NCI-H524 (cell line): ENCODE measurements at places on chromosomes 3 and 15.

DNA sequence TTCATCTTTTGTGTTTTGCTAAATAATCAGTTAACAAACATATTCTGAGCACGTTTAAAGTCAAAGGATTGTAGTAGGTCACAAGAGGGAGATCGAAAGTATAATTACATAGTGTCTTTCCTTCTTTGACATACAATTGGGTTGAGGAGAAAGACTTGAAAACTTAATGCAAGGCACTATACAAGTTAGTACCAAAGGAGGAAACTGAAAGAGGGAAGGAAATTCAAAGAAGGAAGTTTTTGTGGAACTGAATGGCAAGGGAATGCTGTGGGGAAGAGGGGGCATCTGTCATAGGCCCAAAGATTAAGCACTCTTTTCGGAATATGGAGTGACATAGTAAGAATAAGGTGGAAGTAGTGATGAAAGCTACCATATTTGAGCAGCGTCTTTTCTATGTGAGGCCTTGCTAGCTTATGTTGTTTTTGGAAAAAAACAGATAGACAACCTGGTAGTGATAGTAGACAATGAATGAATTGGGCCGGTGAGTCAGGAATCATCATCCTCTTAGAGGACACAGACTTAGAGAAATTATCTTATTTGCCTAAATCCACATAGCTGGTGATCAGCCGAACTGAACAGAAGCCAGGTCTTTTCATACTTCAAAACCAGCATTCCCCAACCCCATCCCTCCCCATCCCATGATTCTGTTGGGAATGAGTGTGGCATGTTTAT, 10.2 kb downstream of the MBNL1 start:
- DNase-seq, result no peak

DNA sequence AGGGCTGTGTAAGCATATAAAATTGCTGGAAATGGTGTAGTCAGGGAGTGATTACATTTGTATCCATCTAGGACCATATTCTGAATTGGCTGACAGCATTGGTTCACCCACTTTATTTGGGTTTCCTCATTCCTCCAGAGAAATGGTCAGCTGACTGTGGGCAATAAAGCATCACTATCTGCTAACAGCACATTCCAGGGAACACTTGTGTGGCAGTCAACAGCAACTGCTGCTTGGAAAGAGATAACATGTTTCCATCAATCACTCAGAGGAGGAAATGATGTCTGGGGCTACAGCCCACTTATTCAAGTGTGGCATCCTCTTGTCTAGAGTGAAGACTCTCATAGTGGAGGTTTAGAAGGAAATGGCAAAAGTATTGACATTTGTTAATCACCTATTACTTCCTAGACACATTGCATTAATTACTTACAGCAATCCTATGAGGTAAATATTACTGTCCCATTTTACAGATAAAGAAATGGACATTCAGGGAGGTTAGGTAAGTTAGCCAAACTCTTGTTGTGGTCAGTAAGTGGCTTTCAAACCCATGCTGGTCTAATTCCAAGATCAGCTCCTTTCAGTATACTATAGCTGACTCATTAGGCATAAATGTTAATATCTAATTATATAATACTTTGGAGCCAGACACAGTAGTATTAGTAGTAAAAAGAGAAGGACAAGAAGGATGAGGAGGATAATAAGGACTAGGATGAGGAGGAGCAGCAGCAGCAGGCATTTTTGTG, 247.8 kb downstream of the ALCAM start:
- DNase-seq, result no peak

DNA sequence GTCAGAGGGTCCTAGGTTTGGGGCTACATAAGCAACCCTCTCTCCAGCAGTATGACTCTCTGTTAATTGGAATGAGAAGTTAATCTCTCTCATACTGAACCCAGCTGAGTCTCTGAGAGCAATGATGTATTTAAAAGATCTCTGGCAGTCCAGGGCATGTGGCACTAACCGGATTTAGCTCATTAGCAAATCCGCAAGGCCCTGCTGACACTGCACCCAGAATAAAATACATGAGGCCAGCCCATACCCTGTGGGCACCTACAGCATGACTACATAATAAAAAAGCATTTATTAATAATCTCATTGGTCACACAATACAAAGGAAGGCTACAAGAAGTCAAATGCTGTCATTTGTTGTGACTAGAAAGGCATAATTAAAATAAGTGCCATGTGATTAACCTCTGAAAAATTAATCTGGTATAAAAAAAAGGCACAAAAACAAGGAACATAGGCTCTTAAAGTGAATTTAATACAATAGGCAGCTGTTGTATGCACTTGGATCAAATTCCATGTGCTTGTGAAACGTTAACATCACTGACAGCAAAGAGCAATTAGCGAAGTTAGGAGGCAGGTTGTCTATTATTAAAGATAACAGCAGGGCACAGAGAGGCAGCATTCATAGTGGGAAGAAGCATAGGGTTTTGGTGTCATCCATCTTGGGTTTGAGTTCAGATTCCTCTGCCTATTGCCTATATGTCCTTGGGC, 381.2 kb downstream of the WDR72 start:
- peak; percentile 96 for DNase-seq

DNA sequence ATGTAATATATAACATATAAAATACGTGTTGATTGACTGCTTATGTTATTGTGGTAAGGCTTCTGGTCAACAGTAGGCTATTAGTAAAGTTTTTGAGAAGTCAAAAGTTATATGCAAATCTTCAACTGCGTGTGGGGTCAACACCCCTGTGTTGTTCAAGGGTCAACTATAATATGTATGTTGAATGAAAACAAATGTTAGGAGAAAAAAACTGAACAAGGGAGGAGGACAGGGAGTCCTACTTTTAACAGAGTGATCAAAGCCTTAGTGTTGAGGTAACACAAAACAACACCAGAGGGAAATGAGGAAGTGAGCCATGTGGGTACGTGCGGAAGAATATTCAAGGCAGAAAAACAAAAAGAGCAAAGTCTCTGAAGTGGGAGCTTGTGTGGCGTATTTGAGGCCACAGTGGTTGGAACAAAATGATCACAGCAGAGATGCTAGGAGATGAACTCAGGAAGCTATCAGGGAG, 62.5 kb downstream of the SFMBT1 start:
- DNase-seq, result no peak

DNA sequence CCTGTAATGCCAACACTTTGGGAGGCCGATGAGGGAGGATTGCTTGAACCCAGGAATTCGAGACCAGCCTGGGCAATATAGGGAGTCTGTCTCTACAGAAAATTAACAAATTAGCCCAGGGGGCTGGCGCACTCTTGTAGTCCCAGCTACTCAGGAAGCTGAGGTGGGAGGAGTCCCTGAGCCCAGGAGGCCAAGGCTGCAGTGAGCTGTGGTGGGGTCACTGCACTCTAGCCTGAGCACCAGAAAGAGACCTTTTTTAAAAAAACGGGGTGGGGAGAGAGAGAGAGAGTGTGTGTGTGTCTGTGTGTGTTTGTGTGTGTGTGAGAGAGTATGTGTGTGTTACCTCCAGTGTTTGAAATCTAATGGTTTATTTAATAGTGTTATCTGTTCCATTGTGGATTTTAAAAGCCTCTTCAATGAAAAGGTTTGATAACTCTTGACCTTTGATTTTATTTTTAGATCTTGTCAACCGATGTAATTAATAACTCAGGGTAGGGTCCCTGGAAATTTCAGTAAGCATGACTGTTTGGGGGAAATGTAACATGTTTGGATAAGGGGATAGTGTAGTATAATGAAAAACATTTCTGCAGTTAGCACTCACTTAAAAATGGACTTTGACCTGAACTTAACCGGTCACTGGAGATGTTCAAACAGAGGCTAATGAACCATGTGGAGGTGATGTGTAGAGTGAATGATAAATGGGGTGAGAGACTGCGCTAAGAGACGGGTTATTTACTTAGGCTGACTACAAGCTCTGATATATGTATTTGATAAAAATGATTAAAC, 29.7 kb downstream of the LRCH3 start:
- no peak for DNase-seq

GRCh38 chr3:58176827-58177489, 33.8 kb downstream of the DNASE1L3 start:
- DNase-seq, result no peak

DNA sequence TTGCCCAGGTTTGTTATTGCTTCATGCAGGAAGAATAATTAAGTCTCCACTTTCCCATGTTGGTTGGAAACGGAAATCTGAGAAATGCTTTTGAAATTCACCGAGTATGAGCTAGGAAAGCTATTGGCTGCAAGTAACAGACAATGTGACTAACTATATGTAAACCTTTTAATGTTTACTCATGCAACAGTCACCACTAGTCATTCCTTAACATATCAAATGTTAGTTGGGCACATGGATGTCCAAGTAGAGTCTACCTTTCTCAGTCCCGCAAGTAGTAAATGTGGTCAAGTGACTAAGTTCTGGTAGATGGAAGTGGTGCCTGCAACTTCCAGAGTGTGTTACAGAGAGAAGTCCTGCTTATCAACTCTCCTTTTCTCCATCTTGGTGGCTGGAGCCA, 52.5 kb downstream of the KLF15 start:
- DNase-seq, result no peak

GRCh38 chr3:171802590-171802956, 7.7 kb downstream of the PLD1 start:
- DNase-seq, result no peak

- no peak for DNase-seq
Observed at GRCh38 chr3:3240986-3241385, 61.5 kb upstream of the CRBN start.

GRCh38 chr3:155744626-155745324, at the start of gene PLCH1:
PLCH1 (minus strand) TSS chr3:155745071; CDS start chr3:155704224, 40,847 bp downstream.
- DNase-seq, result peak; percentile 90

GRCh38 chr3:32120471-32120870, 14.1 kb downstream of the GPD1L start:
- DNase-seq, result no peak

DNA sequence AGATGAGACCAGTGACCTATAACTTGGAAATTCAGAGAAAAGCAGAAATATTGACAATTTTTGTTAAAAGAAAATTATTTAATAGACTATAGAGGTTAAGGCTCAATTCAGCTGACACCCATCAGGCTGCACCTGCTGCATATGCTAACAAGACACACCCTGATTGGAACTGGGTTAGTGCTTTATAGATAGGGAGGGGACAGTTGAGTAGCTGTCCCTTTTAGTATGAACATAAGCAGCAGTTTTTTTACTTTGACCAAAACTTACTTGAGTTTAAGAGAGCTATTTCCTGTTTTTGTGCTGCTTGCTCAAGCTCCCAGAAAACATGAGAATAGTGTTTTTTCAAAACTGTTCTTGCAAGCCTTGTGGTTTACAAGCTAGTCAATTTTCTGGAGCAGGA, 292.6 kb downstream of the LRRC3B start:
- no peak for DNase-seq

DNA sequence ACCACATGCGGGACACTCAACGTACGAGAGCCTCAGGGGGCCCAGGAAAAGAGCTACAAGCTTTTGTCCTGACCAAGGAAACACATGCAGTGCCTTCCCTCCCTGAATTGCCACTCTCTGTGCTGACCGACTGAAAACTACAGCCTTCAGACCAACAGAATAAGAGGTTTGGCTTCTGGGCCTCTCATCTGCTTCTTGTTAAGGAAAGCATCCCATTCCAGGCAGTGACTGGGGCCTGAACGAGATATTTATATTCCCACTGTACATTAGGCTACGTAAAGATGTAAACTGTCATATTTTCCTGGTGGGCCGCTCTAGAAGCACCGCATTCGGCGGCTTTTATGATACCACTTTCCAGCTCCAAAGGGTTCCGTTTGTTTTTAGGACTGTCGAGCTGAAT, 208.9 kb upstream of the TPM1 start:
- no peak for DNase-seq

DNA sequence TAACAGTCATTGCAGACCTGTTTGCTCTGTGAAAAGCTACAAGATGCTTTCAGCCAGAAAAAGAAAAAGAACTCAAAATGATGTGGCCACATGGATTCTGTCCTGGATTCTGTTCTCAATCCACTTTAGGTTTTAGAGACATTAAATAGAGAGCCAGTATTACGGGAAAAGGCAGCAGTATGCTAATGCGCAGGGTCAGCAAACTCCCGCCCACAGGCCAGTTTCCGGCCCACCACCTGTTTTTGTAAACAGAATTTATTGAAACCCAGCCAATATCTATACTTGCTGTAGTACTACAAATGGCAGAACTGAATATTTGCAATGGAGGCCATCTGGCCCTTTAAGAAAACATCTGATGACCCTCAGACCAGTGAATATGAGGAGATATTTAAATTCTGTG, 416.1 kb downstream of the ERC2 start:
- DNase-seq, result no peak

DNA sequence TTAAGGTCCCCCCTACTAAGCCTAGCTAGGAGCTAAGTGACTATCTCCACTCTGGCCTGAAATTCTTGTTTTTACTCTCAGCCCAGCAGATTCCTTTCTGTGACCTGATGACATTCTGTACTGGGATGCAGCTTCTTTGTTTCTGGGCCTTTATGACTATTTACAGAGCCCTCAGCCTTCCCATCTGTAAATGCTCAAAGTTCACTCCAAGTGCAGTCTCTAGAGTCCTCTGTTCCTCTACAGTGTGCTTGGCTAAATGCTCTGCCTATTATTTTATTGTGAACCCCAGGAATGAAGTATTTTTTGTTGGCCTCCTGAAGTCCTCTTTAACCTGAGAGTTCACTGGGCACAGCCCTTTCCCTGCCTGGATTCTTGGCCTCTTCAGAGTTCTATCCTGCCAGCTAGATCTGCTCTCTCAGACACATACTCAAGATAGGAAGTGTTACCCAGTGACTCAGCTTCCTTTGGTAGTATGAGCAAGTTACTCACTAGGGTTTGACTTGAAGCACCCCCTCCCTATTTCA, 278.1 kb upstream of the P2RY1 start:
- no peak for DNase-seq

- no peak for DNase-seq
Observed at GRCh38 chr3:188339410-188340295, 185.7 kb downstream of the LPP start.
